ENCODE measurements at places on chromosomes 4 and X. TPM values are rescaled to one million over a fixed set of nuclear protein-coding genes. Genes with fewer than 3 reads are reported as not detected.

DNA sequence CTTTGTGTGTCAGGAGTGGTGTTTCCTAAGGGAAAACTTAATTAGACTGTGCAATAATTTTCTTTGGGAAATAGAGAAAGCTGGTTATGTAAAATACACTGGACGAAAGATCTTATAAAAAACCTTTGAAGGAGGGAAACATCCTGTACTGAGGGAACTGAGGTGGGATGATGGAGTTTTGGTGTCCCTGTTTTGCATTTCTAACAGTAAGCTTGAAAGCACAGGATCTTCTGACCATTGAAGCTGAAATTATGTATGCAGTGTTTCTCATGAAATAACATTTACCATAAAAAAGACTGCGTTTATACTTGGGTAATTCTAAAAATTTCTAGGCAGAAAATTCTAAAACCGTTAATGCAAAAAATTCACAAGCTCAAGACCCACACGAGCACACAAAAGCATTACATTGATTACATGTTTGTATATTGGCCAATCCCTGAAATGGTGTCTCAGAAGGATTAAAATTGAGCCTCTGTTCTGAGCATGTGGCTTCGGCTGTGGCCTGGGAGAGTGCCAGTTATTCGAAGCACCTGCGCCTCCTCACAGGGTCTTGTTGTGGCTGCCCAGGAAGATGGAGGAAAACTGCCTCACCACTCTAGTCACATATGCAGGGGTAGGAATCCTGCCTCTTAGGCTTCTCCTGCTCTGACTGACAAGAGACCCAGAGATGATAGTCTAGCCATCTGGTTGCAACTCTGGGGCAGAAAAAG, 49.5 kb downstream of the JADE3 start:
- no peak overlapping the region for H3K4me3 ChIP-seq
- no peaks in the 10 kb centered on the region for H3K4me1 ChIP-seq
- H3K36me3 ChIP-seq, result no peaks in the 10 kb centered on the region
- no peak overlapping the region for H3K27ac ChIP-seq

Gene STOX2
- total RNA-seq, result 41.7 TPM

- no peak for DNase-seq
- no peaks in the 10 kb centered on the region for H3K36me3 ChIP-seq
- no peaks in the 10 kb centered on the region for H3K27me3 ChIP-seq
- no peak overlapping the region for H3K27ac ChIP-seq
These were observed 13.3 kb downstream of the NFKB1 start for GRCh38 chr4:102514298-102514964.

DNA sequence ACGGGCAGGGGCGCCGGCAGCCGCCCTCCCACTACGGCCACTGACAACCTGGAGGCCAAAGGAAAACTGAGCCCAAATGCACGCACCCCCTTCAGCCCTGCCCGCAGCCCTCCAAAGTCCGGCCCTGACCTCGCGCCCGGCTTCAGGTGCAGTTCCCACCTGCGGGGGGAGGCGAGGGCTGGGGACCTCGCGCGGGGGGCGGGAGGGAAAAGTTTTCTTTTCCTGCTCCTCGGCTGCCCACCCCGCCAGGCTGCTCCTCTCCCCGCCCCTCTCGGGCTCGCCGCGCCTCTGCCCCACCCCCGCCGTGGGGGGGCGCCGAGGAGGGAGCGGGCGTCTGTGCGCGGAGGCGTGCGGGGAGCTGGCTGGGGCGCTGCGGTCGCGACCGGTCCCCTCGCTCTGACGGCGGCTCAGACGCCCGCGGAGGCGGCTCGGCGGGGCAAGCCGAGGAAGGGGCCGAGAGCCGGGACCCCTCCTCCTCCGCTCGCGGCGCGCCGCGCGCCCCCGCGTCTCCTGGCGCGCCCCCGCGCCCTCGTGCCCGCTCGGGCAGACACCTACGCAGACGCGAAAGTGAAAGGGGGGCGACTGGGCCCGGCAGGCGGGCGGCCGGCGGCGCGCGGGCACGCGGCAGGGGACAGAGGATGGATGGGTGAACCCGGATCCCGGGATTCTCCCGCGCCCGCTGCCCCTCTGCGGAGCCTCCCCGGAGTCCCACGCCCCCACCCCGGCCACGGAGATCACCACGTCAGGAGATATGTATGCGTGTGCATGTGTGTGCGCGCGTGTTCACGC, 3.1 kb upstream of the NR3C2 start:
- peak overlapping the region; percentile 95 for H3K27ac ChIP-seq
- H3K4me1 ChIP-seq, result peaks cover 9% of the 10 kb centered on the region
- DNase-seq, result peak; percentile 84
- H3K27me3 ChIP-seq, result no peaks in the 10 kb centered on the region

- H3K4me1 ChIP-seq, result no peaks in the 10 kb centered on the region
- no peak for DNase-seq
- no peaks in the 10 kb centered on the region for H3K36me3 ChIP-seq
- H3K27me3 ChIP-seq, result no peaks in the 10 kb centered on the region
- no peak overlapping the region for H3K27ac ChIP-seq
- no peak overlapping the region for H3K4me3 ChIP-seq
These were observed 301.1 kb downstream of the FRMPD4 start for GRCh38 chrX:12439416-12439815.

Gene CPE
- total RNA-seq, result 199 TPM

- no peak overlapping the region for H3K4me3 ChIP-seq
- H3K4me1 ChIP-seq, result no peaks in the 10 kb centered on the region
- no peaks in the 10 kb centered on the region for H3K27me3 ChIP-seq
- no peak overlapping the region for H3K27ac ChIP-seq
- no peaks in the 10 kb centered on the region for H3K36me3 ChIP-seq
These were observed 14.6 kb downstream of the PHF8 start for GRCh38 chrX:54029529-54030143.

GRCh38 chrX:121558886-121559285, 511.5 kb downstream of the GLUD2 start:
- no peaks in the 10 kb centered on the region for H3K27me3 ChIP-seq
- no peaks in the 10 kb centered on the region for H3K36me3 ChIP-seq
- H3K27ac ChIP-seq, result no peak overlapping the region
- no peaks in the 10 kb centered on the region for H3K4me1 ChIP-seq
- H3K4me3 ChIP-seq, result no peak overlapping the region

DNA sequence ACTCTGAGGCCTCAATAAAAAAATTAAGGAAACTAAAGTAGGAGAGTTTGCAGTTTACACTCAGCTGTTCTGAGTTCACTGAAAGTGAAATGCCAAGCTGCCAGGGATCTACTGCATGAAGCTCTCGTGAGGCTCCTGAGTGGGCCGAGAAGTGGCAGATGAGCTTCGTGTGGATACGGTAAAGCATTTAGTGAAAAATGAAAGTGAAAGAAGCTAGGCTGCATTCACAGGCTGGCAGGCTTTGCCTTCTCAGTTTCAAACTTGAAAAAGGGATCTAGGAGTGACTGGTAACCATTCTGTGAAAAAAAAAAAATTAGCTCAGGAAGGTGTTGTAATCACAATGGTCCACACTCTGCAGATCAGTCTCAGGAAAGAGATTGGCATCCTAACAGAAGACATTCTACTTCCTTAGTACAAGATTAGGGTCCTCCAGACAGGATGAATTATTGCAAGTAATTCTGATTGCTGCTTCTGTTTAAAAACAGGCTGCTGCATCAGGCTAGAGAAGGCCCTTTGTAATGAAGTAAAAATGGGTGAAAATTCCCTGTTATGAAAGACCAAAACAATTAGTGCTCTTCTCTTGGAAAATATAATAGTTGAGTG, 679.9 kb downstream of the RPA4 start:
- H3K4me3 ChIP-seq, result peak overlapping the region; percentile 5
- H3K36me3 ChIP-seq, result no peaks in the 10 kb centered on the region
- DNase-seq, result no peak
- peak overlapping the region; percentile 6 for H3K27ac ChIP-seq
- no peaks in the 10 kb centered on the region for H3K27me3 ChIP-seq
- H3K4me1 ChIP-seq, result no peaks in the 10 kb centered on the region

Gene GPRIN3
- total RNA-seq, result 2.1 TPM

Data from ascending aorta (tissue), 2 donors.